Putamen (tissue), 1 donor: ENCODE measurements at places on chromosomes 3 and 15.

DNA sequence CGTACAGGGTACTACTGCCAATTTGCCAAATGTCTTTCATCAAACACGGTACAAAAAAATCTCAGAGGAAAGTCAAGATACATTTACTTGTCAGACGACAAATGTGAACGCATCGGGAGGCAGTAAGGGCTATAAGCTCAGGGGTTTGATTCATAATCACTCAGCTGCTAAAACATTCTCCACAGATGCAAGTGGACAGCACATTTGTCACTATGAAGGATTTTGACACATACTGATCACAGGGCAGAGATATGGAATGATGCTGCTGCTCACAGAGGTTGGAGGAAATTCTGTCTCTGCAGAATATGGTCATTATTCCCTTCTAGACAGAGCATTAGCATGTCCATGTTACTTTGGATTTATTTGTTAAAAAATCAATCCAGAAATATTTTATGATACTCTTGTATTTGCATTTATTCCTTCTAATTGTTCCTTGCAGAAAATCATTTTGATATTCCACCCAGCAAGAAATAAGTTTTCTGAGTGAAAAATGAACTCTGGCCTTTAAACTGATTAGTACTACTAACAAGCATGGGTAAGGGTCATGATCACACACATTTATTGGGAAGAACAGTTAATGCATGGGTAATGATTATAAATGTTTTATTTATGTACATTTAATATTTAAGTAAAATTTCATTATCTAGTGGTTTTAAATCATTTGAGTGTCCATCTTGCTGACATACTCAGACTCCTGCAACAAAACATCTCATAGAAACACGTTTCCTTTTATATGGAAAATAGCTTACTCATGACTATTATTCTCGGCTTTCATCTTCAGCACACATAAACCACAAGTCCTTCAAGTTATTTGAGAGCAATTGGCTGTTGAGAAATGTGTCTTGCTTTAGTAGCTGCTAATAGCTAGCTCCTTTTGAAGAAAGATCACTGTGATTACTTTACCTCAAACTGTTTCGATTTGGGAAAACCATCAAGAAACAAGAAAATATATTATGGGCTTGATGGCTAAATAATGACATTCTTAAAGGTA is 559.3 kb downstream of the MECOM start:
- no peak for DNase-seq

- no peak for DNase-seq
These were observed 30.6 kb upstream of the SLC6A6 start for GRCh38 chr3:14371573-14372474.

DNA sequence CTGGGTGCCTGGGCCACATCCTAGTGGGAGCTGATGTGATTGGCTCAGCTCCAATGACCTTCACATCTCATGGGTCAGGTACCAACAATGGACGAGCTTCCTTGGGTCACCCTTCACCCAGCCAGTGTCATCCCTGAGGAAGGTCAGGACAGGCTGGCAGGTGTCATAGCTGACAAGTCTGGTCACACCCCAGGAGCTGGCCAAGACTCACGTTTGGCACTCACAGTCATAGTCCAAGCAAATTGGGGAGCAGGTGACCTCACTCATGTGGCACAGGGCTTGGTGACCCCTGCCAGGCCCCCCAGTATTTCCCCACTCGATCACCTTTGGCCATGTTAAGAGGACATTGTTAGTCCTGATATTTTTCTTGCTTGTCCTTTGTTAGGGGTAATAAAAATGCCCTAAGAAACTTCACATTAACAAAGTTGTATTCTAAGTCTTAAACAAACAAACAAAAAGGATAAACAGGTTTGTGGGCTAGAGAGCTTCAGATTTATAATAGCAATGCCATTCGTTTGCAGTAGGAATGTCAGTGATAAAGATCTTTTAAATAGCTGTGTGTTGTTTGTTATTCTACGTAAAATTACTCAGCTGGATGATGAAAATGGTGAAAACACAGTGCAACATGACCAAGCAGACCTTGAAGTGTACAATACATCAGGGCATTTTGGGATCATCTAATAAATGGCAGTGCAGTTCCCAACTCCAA is 79.5 kb upstream of the POMGNT2 start:
- DNase-seq: no peak

DNA sequence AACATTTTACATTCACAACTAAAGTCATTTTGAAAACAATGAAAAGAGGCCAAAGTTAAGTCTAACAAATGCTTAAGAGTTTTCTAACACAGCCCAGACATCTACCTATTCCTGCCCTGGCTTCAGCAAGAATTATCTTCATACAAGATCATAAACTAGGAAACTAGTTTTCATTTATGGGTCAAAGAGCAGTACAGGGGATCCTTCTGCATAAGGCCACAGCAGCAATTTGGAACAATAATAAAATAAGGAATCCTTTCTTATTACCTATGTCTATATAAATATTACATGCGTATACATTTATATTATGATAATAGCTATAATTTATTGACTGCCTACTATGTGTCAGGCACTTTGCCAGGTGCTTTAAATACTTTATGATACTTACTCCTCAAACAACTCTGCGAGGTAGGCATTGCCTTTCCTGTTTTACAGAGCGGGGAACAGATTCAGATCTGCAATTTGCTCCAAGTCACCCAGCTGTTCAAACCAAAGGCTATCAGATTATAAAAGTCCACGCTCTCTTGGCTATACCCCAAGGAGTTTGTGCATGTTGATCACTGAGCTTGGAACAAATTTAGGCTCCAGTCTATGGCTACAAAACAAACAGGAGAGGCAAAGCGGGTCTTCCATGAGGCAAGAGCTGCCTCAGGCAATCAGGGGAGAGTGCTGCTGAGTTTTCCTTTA is 196.4 kb downstream of the RORA start:
- DNase-seq: no peak

DNA sequence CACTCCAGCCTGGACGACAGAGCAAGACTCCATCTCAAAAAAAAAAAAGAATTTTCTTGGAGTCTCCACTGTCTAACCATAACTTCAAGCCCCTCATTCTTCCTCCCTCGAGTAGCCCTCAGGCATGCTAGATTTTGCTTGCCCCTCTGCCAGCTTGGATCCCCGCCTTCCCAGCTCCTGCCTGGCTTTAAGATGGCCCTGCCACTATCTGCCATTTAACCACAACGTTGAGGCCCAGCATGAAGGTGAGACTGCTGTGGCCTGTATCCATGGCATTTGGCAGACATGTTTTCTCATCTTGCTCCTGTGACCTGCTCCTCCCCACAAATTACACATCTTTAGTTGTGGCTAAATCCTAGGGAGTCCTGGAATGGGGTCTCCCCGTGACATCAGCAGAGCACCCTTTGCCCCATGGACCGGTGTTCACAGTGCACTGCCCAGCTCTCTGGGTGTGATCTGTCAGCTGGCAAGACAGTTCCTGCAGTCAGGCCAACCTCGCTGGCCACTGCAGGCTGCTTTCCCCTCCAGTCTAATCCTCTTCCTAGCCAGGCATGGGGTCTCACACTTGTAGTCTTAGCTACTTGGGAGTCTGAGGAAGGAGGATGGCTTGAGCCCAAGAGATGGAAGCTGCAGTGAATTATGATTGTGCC is 10.4 kb downstream of the VPS18 start:
- DNase-seq: no peak

- DNase-seq: no peak
These were observed 28.8 kb upstream of the PLSCR2 start for GRCh38 chr3:146498002-146498736.

DNA sequence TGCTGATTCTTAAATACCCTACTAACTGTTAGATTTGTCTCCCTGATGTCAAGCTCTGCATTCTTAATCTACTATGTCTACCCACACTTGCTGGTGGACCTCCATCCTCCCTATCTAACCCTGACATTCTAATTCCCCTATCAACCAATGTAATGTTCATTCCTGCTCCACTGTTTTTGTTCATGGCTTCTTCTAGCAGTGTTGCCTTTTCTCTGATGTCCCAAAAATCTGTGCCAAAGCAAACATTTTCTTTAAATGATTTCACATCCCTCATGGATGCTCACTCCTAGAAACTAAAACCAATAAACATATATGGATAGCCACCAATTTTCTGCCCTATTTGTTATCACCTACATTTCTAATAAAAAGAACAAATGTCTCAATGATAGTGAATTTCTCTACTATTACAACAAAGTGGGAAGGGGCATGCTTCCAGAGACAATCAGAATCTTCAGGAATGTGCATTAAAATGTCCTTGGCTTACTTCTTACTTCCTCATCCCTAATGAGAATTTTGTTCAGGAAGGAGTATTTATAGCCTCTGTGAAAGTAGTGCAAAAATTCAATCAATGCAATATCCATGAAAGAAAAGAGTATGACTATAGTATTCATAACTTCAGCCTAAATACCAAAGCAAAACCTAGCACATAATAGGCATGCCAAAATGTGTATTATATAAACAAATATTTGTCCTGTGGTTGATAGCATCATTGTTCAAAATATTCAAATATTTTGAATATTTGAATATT is 273.3 kb downstream of the ZNF385D start:
- no peak for DNase-seq

DNA sequence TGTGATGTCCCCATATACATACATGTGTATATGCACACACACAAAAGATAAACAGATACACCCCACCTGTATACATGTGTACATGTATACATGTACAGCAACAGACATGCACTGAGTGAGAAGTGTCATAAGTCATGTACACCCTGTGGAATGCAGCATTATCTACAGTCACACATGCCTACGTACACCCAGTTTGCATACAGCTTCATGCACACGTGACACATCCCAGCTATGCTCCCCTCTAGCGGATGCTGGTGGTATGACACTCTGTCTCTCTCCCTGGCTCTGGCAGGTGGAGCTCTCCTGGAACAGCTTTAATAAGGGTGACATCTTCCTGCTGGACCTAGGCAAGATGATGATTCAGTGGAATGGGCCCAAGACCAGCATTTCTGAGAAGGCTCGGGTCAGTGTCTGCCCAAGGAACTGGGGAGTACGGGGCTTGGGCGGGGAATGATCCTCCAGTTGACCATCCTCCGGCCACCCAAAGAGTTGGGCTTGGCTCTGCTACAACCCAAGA is 6.3 kb downstream of the VILL start:
- no peak for DNase-seq

- DNase-seq: no peak
These were observed 96.9 kb upstream of the STRIT1 start for GRCh38 chr3:155390351-155390750.

DNA sequence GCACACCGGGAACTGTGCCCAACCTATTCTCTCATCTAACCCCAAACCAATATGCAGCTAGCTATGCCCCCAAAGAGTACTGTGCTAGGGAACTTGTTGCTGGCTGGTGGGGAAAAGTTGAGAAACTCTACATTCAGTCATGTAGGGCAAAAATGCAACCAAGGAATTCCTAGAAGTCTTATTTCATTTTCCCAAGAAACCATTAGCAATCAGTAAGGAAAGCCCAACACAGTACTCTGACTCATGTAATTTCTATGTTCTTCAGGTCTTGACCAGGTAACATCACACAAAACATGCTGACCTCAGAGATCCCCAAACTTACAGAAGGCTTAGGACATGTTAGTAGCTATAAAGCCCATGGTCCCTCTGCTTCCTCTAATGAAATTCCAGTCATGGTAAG is 52.1 kb downstream of the TASOR start:
- DNase-seq: no peak

DNA sequence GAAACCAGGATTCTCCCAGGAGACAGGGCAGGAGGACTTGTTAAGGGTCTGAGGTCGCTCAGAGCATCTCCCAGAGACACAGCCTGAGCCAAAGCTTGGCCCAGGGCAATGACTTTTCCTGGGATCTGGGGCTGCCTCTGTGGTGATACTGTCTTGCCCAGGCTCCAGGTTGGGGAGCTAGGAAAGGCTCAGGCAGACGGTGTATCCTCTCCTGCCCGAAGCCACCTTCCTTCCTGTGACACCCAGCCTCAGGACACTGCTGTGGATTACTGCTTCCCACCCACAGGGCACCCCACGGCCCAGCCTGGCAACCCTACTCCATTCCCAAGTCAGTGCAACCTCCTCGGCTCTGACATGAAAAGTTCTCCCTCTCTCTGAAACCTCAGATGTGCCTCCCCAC is 31.9 kb downstream of the SCN5A start:
- DNase-seq: no peak

GRCh38 chr3:34035775-34036174 is 237.3 kb downstream of the PDCD6IP start:
- DNase-seq: no peak

GRCh38 chr3:183508821-183509220 is 46.7 kb downstream of the KLHL6 start:
- no peak for DNase-seq

DNA sequence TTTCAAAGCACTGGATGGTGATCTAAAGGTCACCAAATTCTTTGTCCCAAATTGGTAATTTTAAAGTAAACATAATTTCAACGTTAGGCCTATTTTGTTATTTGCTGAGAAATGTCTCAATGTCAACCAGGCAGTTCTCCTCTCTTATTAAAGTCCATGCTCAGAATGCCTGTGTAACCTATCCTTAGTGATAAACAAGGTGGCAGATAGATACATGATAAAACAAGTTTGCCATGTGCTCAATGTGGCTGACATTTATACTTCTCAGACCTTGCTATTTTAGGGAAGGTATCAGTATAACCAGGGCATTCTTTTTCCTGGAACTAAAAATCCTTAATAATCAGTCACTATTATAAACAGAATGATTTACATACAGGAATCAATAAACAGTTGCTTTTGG is 8.5 kb downstream of the MBNL1 start:
- no peak for DNase-seq

DNA sequence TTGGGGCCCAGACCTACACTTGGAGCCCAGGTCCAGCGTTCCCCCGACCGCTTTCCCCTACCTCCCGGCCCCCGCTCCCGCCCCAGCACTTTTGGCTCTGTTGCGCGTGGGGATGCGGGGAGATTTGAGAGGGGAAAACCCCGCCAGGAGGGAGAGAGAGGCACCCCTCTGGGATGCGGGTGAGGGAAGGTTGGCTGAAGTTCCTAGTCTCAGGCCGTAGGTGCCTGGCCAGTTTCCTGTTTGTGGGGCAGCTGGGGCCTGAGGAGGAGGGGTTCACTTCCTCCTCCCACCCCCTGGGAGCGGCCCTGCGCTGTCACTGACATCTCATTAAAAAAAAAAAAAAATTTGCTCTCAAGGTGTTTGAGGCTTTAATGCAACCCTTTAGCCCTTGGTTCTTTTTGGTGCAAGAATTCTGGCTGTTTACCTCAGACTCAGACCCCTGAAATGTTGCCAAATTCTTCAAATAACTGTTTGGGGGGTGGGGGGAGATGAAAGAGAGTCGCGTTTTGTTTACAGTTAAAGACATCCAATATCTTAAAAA is 2.6 kb downstream of the FAM43A start:
- no peak for DNase-seq
